ENCODE measurements at places on chromosomes 2 and 18.
A peak's percentile ranks its signal among the peaks of the same experiment; 100 is the strongest.

- peak; percentile 45 for DNase-seq
Measured at GRCh38 chr2:26605195-26605998, 35.8 kb downstream of the CIB4 start.

GRCh38 chr2:235418918-235419317 lies 74.9 kb upstream of the AGAP1 start:
- no peak for DNase-seq

- DNase-seq, result no peak
Measured at GRCh38 chr2:206368484-206368883, 74.8 kb upstream of the ADAM23 start.

- DNase-seq, result no peak
Measured at GRCh38 chr2:238141541-238142318, 3.3 kb downstream of the KLHL30 start.

DNA sequence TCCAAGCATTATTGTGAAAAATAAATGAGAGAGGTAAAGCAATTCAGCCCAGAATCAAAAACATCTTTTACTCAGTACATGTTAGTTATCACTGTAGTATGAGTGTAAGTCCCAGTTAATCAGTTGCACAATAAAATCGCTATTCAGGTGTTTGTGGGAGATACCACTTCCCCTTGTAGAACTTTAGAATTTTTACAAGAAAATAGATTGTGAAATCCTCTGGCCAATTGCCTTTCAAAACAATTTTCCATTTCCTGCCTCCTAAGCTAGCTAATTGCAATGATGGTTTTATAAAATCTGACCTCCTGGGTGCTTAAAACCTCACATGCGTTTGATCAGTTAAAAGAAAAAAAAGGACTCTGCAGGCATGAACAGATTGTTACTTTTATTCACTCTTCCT lies 332.5 kb downstream of the PID1 start:
- no peak for DNase-seq

GRCh38 chr2:44786045-44786816 lies 155.3 kb upstream of the SIX3 start:
- DNase-seq, result no peak

GRCh38 chr2:39093218-39093898 lies 27.5 kb downstream of the SOS1 start:
- no peak for DNase-seq

GRCh38 chr18:5238371-5238976 lies 41.4 kb upstream of the AKAIN1 start:
- no peak for DNase-seq

GRCh38 chr2:218582076-218582475 lies 13.4 kb downstream of the CNOT9 start:
- DNase-seq, result no peak

GRCh38 chr18:32372381-32373061 lies 98.2 kb downstream of the GAREM1 start:
- no peak for DNase-seq

- no peak for DNase-seq
Measured at GRCh38 chr2:67974559-67975430, 88.0 kb downstream of the C1D start.

DNA sequence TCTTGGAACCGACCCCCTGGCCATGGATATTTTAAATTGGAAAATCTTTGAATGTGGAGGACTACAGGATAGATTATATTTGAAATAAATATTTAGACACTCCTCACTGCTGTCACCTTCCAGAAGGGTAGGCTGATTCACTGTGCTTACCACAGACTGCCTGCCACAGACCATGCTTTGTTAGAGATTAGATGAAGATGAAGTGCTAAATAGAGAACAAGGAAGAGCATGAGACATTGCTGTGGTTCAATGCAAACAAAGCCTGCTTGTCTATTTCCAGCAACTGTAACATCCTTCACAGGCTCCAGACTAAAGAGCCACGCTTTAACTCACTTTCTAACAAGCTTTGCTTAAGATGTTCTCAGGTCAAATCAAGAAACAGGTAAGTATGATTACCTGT lies 81.0 kb upstream of the TMEM17 start:
- DNase-seq, result no peak

DNA sequence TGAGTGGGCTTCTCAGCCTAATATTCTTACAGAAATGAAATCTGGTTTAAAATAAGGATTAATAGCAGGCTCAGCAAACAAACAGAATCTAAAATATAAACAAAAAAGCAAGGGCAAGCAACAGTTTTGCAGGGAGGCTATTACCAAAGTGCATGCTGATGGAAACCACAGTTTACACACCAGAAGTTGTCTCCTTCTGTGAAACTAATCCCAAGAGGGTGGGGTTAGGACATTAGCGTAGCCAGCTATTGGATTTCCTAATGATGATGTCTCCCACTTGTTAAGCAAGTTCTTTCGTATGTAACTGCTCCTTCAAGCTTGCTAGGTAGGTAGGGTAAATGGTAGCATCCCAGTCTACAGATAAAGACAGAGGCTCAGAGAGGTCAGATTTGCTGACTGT lies 65.0 kb upstream of the TSPYL6 start:
- no peak for DNase-seq

DNA sequence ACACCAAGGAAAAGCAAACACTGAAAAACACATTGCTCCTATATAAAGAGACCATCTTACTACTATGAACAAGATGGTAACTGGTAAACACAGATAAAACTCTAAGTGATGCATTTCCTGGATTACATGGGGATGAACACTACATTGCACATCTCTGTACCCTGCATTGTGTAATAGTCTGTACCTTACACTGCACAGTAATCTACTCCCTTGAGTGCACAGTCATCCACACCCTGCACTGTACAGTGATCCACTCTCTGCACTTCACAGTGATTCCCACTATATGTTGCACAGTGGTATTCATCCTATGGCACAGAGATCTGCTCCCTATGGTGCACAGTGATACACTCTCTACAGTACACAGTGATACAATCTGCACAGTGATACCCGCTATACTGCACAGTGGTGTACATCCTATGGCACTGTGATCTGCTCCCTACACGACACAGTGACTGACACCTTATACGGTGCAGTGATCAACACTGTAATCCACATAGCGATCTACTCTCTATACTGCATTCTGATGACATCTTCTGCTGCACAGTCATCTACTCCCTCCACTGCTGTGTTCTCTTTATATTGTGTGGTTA lies 462.2 kb upstream of the RGPD4 start:
- DNase-seq, result no peak

GRCh38 chr18:49721981-49722380 lies 91.4 kb downstream of the ACAA2 start:
- no peak for DNase-seq

GRCh38 chr18:2905854-2906703 lies 59.3 kb downstream of the EMILIN2 start:
- DNase-seq, result peak; percentile 77

GRCh38 chr2:63872571-63873328 lies 31.1 kb downstream of the UGP2 start:
- no peak for DNase-seq

DNA sequence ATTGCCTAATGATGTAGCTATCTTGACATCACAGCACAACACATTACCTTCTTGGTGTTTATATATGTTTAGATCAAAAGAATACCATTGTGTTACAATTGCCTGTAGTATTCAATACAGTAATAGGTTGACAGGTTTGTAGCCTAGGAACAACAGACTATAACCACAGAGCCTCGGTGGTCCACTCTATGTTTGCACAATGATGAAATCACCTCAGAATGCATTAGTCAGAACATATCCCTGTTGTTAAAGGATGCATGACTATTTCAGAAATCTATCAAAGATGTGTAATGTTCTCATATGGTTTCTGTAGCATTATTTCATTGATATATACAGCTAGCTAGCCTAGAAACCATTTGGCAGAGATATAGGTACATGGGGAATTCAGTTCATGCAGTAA lies 8.9 kb downstream of the METTL5 start:
- DNase-seq, result no peak

DNA sequence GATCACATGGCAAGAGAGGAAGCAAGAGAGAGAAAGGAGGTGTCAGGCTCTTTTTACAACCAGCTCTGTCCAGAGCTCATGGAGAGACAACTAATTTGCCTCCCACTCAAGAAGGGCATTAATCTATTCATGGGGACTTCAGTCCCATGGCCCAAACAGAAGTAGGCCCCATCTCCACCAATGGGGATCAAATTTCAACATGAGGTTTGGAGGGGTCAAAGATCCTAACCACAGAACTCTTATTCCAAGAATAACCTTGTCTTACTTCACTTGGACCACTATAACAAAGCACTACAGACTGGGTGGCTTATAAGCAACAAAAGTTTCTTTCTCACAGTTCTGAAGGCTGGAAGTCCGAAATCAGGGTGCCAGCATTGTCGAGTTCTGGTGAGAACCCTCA lies 31.8 kb downstream of the GRB14 start:
- no peak for DNase-seq

- DNase-seq, result no peak
Measured at GRCh38 chr2:15120631-15121030, 440.5 kb downstream of the NBAS start.

- no peak for DNase-seq
Measured at GRCh38 chr18:44331656-44332570, 348.8 kb upstream of the SETBP1 start.

DNA sequence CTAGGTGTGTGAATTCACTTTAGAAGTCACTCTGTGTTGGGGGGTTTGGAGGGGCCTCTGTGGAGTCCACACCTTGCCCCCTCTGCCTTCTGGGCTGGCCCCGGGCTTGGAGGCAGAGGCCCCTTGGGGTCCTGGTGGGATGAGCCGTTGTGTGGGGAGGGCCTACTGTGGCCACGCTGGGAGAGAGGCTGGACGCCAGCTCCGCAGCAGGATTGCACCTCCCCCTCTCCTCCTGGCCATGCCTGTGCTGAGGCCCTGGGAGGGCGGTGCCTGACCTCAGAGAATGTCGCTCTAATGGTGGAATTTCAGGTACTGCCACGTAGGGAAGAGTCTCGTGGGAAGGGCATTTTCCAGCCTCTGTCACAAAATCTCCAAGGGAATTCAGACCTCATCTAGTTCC lies 237.0 kb downstream of the ATAD2B start:
- no peak for DNase-seq

DNA sequence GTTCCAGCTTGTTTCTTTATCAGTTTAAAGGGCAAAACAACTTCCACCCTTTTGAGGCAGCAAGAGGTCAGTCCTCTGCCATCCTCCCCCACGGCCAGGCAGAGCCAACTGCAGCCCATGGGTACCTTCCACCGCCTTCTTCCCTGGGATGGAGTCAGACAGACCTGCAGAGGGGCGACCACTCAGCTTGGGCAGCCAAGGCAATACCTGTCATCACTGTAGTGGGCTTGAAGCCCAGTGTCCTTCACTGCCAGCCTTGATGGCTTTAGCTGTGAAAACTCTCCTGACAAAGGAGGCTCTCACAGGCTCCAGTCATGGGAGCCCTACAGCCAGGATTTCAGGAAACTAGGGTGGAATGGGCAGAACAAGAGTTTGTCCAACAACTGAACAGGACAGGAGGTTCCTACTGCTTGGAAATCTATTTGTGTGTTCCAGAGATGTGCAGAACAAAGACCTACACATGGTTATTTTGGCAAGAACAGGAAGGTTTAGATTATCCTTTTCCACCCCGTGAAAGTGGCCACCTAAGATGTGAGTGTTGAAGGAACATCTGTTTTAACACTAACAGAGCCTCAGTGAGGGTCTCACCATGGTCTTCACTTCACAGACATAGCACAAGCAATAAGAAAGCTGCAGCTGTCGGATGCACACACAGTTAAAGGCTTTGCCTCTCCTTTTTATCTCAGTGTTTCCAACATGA lies 93.9 kb upstream of the RMDN2 start:
- no peak for DNase-seq

- no peak for DNase-seq
Measured at GRCh38 chr2:150705767-150706166, 218.3 kb upstream of the RND3 start.

DNA sequence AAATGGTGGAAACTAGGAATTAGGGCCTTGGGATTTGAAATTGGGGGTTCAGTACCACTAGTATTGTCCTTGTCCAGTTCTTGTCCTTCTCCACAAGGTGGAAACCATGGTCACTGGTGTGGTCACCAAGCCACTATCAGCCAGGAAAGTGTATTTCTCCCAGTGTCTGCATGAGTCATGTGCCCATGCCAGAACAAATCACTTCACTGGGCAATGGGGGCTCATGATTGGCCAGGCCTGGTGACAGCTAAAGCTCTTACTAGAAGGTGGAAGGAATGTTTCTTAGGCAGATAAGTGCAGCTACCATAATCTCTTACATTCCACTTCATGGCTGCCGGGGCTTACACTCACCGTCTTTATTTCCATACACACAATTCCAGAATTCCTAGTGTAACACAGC lies 124.8 kb upstream of the TACR1 start:
- no peak for DNase-seq

DNA sequence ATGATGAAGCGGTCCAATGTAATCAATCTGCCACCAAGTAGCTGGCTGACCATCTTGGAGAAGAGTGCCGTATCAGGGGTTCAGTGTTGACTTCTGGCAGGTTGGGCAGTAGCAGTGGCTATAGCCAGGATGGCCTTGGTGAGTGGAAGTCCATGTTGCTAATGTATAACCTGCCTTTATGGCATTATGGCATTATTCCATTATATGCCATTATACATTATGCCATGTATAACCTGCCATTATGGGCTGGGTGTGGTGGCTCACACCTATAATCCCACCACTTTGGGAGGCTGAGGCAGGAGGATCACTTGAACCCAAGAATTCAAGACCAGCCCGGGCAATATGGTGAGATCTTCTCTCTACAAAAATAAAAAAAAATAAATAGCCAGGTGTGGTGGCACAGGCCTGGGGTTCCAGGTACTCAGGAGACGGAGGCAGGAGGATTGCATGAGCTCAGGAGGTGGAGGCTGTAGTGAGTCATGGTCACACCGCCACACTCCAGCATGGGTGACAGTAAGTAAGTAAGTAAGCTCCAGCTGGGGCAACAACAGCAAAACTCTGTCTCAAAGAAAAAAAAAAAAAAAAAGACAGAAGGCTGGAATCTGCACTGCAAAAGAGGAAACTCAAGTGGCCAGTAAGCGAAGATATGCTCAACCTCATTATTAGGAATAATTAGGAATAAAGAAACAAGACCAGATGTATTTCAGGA lies 24.4 kb upstream of the EMILIN2 start:
- no peak for DNase-seq
